ENCODE measurements at places on chromosomes 2 and 18.
A peak's percentile ranks its signal among the peaks of the same experiment; 100 is the strongest.

GRCh38 chr2:231093933-231094332, 30.9 kb downstream of the HTR2B start:
- DNase-seq: no peak

DNA sequence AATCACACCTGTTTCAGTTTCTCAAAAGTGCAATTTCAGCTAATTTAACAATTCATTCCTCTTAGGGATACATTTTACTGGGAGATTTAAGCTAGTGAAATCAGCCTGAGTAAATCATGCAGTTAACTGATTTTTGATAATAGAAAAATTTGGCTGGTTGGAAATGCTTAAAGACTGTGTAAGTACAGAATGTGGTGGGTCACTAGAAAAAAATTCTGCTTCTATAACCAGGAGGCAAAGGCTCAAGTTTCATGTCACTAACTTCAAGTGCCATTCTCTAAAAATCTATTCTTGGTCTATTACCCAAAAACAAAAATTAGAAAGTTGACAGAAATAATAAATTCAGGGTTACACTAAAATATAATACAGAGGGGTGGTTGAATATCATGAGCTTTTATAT, 271.3 kb downstream of the CCDC178 start:
- DNase-seq: no peak

- no peak for DNase-seq
Measured at GRCh38 chr18:63290821-63291200, 28.8 kb downstream of the BCL2 start.

- DNase-seq: no peak
Measured at GRCh38 chr2:9970200-9971044, 18.9 kb downstream of the GRHL1 start.

DNA sequence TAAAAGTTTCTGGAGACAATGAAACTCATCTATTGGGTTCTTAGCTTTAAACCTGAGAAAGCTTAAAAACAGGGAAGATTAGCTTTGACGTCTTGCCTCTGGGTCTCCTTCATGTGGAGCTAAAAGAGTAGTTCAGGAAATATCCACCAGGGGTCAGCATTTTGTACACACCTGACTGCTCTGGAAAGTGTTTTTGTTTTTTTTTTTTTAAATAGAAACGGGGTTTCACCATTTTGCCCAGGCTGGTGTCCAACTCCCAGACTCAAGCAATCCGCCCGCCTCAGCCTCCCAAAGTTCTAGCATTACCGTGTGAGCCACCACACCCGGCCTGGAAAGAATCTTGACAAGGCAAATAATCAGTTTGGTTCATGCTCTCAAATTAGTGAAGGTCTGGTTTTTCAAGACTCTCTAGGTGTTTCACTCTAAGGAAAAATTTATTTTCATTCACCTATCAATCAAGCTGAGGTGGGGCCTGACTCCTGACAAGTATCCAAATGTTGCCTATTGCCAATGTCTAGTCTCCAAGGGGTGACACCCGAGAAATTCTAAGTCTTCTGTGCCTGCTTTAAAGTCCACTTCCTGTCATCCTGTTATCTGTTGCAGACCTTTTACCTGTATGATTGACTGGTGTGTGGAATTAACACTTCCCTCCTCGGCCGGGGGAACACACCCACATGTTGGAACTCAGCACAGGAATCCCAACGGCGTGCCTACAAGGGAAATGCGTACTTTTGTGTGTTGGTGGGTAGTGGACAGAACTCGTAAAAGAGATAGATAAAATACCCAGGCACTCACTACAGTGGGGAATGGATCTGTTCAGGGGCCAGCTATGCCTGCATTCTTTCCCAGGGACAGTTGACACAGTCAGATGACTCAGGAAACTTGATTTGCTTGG, 11.3 kb downstream of the IL1RN start:
- peak; percentile 61 for DNase-seq

- no peak for DNase-seq
Measured at GRCh38 chr2:80395251-80395650, 90.7 kb upstream of the LRRTM1 start.

GRCh38 chr2:202113571-202114142, 40.6 kb downstream of the KIAA2012 start:
- DNase-seq: peak; percentile 6

DNA sequence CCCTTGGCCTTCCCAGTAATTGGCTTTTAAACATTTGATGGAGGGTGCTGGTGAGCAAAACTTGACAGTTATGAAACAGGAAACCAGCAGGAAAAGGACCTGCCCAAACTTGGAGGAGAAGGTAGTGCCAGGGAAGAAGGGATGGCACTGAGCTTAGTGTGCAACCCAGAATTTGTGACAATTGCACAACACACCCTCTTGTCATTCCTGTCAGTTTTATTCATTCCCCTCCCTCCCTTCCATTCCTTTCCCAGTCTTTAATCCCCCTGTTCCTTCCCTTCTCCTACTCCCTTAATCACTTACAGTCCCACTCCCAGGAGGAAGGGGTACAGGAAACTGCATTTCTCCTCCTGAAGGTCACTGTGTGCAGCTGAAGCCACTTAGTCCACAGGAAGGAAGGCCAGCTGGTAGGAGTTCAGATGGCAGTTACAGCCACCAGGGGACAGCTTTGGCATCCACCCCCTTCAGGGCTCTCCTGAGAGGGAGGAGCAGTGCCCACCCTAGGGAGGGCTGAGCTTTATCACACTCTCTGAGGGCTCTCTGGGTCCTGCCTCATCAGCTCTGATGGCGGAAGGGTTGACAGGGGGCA, 24.0 kb upstream of the SIGLEC15 start:
- DNase-seq: no peak

- no peak for DNase-seq
Measured at GRCh38 chr2:127150996-127151395, 44.0 kb upstream of the BIN1 start.

- no peak for DNase-seq
Measured at GRCh38 chr18:36745219-36745975, 83.4 kb downstream of the TPGS2 start.

DNA sequence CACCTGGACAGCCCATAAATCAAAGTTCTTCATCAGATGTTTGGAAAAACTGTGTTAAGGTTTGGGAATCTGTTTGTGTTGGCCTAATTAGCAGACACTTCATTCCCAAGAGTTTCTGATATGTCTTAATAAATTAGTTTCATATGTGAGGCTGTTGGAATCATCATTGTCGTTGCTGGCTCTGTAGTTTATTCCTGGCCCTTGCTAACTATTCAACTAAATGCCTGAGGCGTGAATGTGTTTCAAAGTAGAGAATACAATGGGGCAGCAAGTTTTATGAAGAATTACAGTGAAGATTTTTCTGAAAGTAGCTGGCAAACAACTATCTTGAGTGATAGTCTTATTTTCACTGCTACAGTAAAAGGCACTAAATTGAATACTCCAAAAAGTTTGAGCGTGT, 141.1 kb downstream of the PARD3B start:
- no peak for DNase-seq

GRCh38 chr2:46589356-46589755, 110.0 kb downstream of the TMEM247 start:
- no peak for DNase-seq

DNA sequence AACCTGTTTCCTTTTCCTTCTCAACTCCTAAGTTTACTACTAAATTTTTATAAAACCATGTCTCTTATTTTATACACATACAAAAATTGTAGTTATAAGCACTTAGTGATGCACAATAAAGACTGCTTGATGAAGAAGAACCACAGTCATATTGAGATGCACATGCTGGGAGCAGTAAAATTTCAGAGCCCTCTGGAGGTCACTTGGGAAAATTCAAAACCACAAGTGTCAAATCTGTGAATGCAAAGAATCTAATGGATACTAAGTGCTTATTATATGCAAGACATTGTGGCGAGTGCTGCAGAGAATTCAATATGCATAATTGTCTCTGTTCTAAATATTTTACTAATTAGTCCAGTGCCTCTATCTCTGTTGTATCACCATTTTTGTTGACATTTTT, 180.5 kb downstream of the VWC2L start:
- DNase-seq: peak; percentile 5

- no peak for DNase-seq
Measured at GRCh38 chr2:223760838-223761502, 76.4 kb downstream of the AP1S3 start.

GRCh38 chr18:48942554-48943261, 8.1 kb downstream of the SMAD7 start:
- no peak for DNase-seq

GRCh38 chr2:216474925-216475670, 23.5 kb upstream of the RPL37A start:
- no peak for DNase-seq

GRCh38 chr18:35415511-35416073, 38.5 kb upstream of the ZNF396 start:
- no peak for DNase-seq

GRCh38 chr2:75994759-75995158, 284.0 kb upstream of the GCFC2 start:
- no peak for DNase-seq

DNA sequence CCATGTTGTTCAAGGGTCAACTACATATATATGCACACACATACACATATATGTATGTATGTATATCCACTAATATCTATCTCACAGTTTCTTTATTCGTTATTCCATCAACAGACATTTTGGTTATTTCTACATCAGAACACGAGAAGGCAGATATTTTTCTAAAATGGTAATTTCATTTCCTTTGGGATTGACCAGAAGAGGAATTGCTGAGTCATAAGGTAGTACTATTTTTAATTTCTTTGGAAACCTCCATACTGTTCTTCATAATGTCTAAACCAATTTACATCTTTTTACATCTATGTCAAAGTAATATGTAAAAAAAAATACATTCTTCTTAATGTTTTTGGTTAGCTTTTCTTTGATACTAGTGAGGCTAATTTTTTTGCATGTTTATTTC, 630.7 kb upstream of the GCFC2 start:
- DNase-seq: no peak

GRCh38 chr2:197556456-197556855, 40.6 kb downstream of the MOB4 start:
- DNase-seq: no peak

DNA sequence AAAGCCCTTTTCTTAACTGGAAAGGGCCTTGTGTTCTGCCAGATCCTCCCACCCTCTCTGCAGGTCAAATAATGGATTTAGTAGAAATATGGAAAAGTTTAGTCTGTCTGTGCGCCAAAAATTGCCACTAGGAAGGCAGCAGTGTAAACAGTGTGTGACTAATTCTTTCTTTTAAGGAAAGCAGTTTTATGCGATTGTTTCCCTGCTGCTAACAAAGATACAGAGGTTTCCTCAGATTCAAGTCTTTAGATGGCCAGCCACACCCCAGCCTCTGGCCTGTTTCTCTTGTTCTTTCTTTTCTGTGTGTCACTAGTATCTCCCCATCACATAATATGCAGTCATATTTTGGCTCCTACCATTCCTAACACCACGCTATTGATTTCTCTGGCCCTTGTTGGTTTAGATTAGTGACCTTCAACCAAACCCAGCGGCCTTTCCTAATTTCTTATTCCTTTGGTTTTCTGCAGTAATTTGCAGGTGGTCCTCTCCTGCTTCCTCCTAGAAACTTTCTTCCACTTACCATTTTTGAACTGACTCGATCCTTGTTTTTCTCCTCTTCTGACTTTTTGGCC, 157.4 kb downstream of the LTBP1 start:
- DNase-seq: no peak

- DNase-seq: no peak
Measured at GRCh38 chr2:121866789-121867188, 111.3 kb downstream of the TSN start.

DNA sequence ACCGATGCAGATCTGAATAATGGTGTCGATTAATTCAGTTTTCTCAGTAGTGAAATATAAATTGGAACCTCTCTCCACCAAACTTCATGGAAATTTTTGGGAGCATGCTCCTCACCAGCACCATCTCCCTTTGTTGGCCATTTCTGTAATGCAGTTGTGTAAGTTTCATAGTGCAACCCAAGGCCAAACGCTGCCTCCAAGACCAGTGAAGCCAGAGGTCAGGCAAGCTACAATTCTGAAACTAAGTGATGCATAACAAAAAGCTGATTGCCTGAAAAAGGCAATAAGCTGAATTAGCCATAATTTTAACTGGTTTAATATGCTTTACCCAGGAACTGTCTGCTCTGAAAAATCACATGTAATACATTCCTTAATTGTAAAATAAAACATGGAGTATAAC, 138.3 kb upstream of the TACR1 start:
- no peak for DNase-seq

- DNase-seq: no peak
Measured at GRCh38 chr2:184769023-184769422, 170.7 kb downstream of the ZNF804A start.

- no peak for DNase-seq
Measured at GRCh38 chr2:177172034-177172880, 40.3 kb upstream of the HNRNPA3 start.

- no peak for DNase-seq
Measured at GRCh38 chr2:120868366-120868765, 132.7 kb downstream of the GLI2 start.

- no peak for DNase-seq
Measured at GRCh38 chr18:46466234-46467160, 190.5 kb downstream of the LOXHD1 start.

- no peak for DNase-seq
Measured at GRCh38 chr18:11511434-11512095, 97.8 kb upstream of the SLC35G4 start.

DNA sequence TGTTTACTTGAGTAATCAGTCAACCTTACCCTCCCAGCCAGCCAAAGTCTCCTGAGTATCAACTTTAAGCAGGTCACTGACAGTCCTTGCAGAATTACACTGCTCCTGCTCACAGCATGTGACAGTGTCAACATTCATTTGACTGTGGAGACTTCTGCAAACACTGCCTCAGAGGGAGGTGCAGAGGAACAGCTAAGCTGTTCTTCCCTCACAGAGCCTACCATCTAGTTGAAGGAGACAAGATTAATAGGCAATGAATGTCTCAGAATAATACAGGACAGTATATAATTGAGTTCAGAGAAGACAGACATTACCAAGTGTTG, 11.9 kb downstream of the SLC14A2 start:
- no peak for DNase-seq

DNA sequence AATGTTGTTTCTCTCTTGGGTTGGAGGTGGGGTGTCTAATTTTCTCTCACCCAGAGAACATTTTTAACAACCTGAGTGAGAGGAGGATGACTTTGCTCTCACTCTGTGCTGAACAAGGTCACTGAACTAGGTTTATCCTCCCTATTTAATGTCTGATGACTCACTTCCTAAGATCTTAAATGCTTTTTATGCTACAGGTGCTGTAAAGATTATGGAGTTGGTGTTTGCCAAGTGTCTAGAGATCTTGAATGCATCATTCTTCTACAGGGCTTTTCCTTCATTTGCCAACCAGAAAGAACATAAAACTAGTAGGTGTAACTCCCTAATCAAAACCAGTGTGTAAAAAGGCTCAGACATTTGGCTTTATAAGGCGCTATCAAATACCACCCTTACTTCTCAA, 350.5 kb upstream of the ETAA1 start:
- DNase-seq: no peak

DNA sequence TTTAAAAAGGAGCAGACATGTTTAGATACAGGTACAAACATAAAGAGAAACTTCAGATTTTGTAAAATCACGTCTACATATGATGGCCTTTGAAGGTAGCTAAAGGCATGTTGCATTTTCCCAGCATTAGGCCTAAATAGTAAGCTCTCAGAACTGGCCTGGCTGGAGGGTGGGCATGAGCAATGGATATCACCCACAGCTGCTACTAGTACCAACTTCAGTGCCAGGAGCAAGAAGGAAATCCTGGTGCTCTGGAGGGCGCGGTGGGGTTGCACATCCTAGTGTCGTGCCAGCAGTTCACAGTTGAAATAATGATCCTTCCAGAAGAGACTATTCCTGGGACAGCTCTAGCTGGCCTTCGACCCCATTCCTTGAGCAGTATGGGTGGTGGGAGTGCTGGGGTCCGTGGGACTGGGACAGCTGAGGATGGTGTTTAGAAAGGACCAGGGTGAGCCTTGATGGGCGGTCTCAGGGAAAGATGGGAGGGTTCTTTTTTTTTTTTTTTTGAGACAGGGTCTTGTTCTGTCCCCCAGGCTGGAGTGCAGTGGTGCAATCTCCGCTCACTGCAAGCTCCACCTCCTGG, 4.9 kb downstream of the DES start:
- DNase-seq: no peak
